NCI-H2107 (cell line): ENCODE measurements at places on chromosomes 2 and 18.

DNA sequence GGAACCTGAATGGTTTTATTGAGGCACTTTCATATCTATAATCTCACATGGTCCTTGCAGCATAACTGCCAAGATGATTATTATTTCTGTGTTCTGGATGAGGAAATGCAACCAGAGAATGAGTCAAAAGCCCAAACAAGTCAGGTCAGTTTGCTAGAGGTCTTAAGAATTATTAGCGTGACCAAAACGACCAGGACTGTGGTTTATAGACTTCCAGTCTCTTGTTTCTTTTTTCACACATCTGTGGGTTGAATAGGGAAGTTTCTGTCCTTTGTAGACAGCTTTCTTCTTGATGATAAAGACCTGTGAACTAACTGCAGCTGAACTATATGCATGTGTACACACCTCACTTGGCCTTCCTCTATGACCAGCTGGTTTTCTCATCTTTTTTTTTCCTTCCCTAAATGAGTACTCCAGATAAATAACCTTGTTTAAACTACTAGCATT, 13.9 kb downstream of the ADAM23 start:
- no peak for DNase-seq

GRCh38 chr2:209501579-209501978, 77.7 kb downstream of the MAP2 start:
- no peak for DNase-seq

GRCh38 chr18:36887114-36887513, 58.2 kb downstream of the KIAA1328 start:
- no peak for DNase-seq

GRCh38 chr2:33511141-33511540, 34.7 kb downstream of the RASGRP3 start:
- no peak for DNase-seq

GRCh38 chr2:24410976-24411375, 50.6 kb upstream of the ITSN2 start:
- no peak for DNase-seq

DNA sequence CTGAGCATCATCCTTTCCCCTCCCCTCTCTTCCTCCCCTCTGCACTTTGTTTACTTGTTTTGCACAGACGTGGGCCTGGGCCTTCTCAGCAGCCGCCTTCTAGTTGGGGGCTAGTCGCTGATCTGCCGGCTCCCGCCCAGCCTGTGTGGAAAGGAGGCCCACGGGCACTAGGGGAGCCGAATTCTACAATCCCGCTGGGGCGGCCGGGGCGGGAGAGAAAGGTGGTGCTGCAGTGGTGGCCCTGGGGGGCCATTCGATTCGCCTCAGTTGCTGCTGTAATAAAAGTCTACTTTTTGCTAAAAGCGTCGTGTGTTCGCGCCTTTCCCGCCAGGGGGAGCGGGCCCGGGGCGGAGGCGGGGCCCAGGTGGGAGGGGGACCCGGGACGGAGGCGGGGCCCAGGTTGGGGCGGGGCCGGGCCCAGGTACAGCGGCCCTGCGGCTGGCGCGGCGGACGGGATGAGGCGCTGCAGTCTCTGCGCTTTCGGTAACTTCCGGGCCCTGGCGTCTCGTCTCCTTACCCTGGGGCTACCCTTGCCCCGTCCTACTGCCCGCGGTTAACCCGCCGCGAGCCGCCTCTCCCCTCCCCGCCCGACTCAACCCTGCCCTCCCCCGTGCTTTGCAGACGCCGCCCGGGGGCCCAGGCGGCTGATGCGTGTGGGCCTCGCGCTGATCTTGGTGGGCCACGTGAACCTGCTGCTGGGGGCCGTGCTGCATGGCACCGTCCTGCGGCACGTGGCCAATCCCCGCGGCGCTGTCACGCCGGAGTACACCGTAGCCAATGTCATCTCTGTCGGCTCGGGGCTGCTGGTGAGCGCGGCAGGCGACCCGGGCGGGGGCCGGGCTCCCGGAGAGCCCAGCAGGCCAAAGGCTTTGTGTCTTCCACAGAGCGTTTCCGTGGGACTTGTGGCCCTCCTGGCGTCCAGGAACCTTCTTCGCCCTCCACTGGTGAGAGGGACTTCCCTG, at the start of gene KRTCAP3:
Gene KRTCAP3 (plus strand): TSS at position 424 of the 962 bp plus-strand sequence. CDS start 32 bp downstream, at position 456.
- DNase-seq: peak; percentile 8

GRCh38 chr2:38653715-38654527, 12.0 kb upstream of the GALM start:
- no peak for DNase-seq
